ENCODE measurements at places on chromosomes 3 and 15.

DNA sequence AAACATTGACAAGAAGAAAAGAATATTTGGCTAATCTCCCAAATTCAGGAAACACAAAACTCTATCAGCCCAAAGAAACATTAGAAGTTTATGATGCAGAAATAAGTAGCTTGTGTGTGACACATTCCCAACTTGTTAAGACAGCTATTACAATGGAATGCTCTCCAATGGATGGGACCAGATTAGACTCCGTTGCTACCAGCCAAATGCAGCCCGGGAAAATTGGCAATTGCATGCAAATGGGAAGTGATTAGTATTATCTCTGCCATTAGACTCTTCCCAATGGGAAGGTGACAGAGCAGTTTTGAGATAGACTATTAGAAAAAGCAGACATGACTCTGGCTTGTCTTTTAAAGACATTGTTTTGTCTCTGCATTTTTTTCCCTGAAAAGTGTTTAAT lies 37.4 kb upstream of the KCNMB2 start:
- DNase-seq: no peak

GRCh38 chr3:61522626-61523025 lies 38.7 kb upstream of the PTPRG start:
- no peak for DNase-seq

DNA sequence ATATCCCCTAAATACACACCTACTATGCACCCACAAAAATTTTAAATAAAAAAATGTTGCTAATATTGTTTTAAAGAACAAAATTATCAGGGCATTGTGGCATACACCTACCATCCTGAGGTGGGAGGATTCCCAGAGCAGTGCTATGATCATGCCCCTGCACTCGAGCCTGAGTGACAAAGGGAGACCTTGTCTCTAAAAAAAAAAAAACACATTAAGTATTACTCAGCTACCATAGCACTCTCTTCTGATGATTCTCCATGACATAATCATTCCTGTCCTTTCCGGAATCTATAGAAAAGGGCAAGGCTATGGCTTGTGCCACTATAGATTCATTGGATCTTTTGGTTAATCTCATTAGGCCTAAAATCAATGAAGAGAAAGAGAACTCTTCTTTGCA lies 77.4 kb downstream of the ACAP2 start:
- DNase-seq: no peak

GRCh38 chr3:55059027-55059629 lies 131.3 kb upstream of the LRTM1 start:
- DNase-seq: no peak

- no peak for DNase-seq
These were observed 4.4 kb upstream of the SCN5A start for GRCh38 chr3:38653685-38654537.

Measured in activated naive CD4-positive, alpha-beta T cell treated with anti-CD3 and anti-CD28 coated beads, Interleukin-2, amount 50 U/mL, for 16 hours (primary cell).